ENCODE measurements at places on chromosomes 16 and 17. TPM values are rescaled to one million over a fixed set of nuclear protein-coding genes. Genes with fewer than 3 reads are reported as not detected.

CDH16 gene
- 3.0 TPM for total RNA-seq

COX6A2 gene
- not detected for total RNA-seq

TBC1D3 gene
- not detected for total RNA-seq

CUEDC1 gene
- total RNA-seq = 15.1 TPM

ARL5C gene
- total RNA-seq = not detected

TNFSF12 gene
- total RNA-seq = 10.8 TPM

TBC1D3C gene
- not detected for total RNA-seq

TRIM16 gene
- 90.9 TPM for total RNA-seq

CES5A gene
- total RNA-seq = not detected

MFAP4 gene
- not detected for total RNA-seq

RBFOX1 gene
- total RNA-seq = not detected
